ENCODE measurements at places on chromosomes 2 and 18.

DNA sequence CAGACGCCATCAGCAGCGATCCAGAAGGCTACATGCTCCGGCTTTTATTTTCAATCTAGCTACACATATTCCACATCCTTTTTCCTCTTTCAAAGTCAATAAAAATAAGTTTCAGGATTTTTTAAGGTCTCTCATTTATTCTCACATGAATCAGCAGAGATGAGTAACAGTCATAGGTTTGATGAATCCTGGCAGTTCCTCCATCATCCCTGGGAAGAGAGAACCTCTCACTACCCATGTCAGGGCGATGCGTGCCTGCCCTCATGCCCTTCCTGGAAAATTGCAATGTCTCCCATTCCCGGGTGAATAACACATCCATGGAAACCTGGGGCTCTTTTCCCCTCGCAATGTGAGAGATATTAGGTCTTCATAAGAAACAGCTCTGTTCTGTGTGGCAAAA lies 301.1 kb upstream of the SMIM21 start:
- DNase-seq, result no peak

GRCh38 chr2:119741001-119741400 lies 18.7 kb upstream of the PTPN4 start:
- DNase-seq, result no peak

GRCh38 chr2:139354518-139354917 lies 574.3 kb upstream of the NXPH2 start:
- no peak for DNase-seq

- no peak for DNase-seq
These were observed 205.6 kb downstream of the TNS1 start for GRCh38 chr2:217797165-217797564.

- DNase-seq, result no peak
These were observed 116.3 kb upstream of the HAAO start for GRCh38 chr2:42908518-42909200.

GRCh38 chr2:112600634-112601033 lies 16.2 kb downstream of the CHCHD5 start:
- DNase-seq, result no peak

GRCh38 chr2:218954541-218955300 lies 4.7 kb upstream of the CDK5R2 start:
- no peak for DNase-seq

- no peak for DNase-seq
These were observed 16.3 kb downstream of the PCBP1 start for GRCh38 chr2:70103531-70104061.

DNA sequence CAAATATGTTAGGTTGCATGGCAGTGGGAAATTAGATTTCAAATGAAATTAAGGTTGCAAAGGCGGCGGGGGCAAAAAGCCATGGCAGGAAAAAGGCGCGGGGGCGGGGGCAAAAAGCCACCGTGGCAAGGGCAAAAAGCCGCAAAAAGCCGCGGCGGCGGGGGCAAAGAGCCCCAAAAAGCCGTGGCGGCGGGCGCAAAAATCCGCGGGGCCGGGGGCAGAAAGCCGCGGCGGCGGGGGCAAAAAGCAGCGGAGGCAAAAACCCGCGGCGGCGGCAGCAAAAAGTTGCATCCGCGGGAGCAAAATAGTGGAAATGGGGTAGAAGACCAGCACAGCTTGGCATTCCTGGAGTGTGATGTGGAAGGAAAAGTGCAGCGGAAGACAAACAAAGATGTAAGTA lies 417.1 kb downstream of the ANKRD30B start:
- no peak for DNase-seq

DNA sequence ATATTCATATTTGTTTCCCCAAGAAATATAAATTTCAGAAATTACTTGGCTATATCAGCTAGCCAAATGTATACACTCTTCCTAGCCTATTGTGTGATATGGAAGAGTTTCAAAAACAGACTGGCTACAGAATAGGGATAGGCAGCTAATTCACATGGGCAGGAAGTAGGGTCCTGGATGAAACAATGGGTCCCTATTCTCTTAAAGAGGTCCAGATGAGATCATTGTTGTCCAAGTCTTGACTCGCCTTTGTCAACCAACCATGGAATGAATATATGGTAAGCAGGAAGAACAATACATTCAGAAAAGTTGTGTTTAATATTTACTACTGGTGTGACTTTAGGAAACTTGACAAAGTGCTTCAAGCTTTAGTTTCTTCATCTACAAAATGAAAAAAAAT lies 319.9 kb downstream of the NBAS start:
- no peak for DNase-seq

DNA sequence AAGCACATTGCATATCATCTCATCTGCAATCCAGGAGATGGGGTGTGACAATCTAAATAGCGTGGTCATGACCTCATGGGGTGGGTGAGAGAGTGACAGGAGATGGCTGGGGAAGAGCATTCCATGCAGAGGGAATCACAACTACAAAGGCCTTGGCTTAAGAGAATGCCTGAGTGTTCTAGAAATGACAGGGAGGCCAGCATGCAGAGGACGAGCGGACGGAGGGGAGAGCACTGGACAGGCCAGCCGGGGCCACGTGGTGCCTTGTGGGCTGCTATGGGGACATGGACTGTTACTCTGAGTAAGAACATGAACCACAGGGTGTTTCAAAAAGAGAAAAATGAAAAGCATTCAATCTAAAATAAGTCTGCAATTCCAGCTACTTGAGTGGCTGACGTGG lies 117.9 kb upstream of the ODC1 start:
- no peak for DNase-seq

DNA sequence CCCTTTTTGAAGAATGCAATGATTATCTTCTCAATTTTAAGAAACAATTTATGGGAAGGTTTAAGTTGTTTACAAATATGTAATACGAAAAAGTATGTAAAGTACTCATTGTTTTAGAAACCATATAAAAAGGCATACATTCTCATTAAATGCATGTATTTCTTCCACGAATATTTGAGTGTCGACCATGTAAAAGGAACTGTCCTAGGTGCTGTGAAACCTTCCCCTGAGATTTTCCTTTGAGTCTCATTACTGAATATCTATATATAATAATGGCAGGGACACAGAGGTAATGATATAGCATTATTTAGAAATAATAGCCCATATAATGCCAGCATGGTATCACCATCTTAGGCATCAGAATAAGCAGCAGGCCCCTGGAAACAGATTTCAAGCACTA lies 239.3 kb downstream of the ERBB4 start:
- DNase-seq, result no peak

DNA sequence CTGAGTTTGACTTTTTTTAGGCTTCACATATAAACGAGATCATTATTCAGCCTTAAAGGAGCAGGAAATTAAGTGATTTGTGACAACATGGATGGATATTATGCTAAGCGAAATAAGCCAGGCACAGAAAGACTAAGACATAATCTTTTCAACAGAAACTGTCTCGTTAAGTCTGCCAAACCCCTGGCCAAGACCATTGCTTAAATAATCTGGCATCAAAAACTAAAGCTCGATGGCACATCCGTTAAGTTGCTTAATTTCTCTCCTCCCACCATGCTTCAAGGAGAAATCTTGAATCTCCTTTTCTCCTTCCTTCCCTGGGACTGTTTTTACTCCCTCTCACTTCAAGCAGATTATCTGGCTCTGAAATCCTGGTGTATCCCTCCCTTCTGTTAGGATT lies 140.3 kb downstream of the GALNT14 start:
- DNase-seq, result no peak

DNA sequence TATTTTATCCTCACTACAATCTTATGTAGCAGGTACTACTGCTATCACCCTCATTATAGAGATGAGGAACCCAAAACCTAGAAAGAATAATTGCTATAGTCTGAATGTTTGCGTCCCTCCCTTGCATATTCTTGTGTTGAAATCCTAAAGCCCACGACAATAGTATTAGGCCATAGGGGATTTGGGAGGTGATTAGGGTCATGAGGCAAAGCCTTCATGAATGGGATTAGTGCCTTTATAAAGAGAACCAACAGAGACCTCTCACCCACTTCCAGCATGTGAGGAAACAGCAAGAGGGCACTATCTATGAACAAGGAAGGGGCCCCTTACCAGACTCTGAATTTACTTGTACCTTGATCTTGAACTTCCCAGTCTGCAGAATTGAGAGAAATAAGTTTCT lies 500.3 kb upstream of the FAM98A start:
- DNase-seq, result no peak

- no peak for DNase-seq
These were observed 167.8 kb downstream of the BCL11A start for GRCh38 chr2:60385648-60386047.

DNA sequence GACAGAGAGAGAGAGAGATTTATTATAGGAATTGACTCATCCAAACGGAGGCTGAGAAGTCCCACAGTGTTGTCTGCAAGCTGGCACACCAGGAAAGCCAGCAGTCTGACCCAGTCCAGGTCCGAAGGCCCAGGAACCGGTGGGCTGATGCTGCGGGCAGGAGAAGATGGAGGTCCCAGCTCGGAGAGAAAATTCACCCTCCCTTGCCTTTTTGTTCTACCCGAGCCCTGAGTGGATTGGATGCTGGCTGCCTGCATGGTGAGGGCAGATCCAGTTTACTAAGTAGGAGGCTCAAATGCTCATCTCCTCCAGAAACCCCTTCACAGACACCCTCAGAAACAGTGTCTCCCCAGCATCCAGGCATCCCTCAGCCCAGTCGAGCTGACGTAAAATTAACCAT lies 22.2 kb upstream of the STK25 start:
- DNase-seq, result no peak

- DNase-seq, result no peak
These were observed 132.0 kb downstream of the EML6 start for GRCh38 chr2:54855434-54855833.

GRCh38 chr2:134714228-134714627 lies 4.6 kb downstream of the TMEM163 start:
- DNase-seq, result no peak

- no peak for DNase-seq
These were observed 403.5 kb downstream of the SETBP1 start for GRCh38 chr18:45084206-45084605.

- no peak for DNase-seq
These were observed 572.7 kb downstream of the EPHA4 start for GRCh38 chr2:220999356-220999755.

DNA sequence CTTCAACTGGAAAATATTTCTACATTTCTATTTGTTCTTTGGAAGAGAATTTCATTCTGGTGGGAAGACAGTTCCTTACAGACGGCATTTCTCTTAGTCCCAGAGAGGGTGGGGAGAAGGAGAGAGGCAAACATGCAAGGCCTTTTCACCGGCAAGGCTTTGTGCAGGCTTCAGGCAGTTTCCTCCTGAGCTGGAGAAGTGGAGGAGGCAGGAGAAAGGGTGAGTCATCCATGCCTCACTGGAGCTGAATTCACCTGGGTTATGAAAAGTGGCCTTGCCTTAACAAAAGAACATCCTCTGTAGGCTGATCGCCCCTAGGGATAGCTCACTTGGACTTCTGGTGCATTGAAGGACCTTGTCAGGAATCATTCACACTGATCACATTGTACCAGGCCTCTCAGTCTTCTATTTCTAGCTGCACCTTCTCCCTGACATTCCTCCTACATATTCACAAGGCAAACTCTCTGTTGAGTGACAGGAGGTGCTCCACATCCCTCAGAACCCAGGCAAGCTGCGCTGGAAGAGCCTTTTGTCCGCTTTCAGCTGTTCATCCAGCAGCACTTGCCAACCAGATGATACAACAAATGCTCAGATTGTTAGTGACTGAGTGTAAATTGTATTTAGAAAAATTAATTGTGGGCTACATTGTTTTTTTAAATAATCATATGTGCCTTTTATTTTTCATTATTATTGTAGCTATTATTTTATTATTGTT lies 796.1 kb downstream of the DCDC2C start:
- no peak for DNase-seq

DNA sequence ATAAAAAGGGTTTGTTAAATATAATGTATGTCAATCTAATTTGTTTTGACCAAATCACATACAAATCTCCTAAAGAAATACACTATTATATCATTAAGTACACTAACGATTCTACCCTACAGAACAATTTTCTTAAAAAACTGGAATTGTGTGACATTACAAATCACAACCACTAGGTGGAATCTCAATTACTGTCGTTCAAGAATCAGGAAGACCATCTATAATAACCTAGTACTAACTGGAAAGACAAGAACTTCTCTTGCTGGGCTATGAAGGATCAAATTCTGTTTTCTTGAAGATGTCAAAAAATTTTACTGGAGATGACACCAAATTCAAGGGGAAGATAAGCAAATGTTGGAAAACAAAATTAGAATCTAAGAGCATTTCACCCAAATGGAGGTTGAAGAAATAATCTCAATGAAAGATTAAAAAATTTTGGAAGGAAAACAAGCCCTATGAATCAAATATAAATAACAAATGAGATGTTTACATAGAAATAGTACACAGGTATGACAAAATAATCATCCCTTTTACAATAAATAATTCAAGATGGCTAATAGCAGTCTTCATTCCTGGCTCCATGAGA lies 110.9 kb downstream of the STK39 start:
- no peak for DNase-seq

DNA sequence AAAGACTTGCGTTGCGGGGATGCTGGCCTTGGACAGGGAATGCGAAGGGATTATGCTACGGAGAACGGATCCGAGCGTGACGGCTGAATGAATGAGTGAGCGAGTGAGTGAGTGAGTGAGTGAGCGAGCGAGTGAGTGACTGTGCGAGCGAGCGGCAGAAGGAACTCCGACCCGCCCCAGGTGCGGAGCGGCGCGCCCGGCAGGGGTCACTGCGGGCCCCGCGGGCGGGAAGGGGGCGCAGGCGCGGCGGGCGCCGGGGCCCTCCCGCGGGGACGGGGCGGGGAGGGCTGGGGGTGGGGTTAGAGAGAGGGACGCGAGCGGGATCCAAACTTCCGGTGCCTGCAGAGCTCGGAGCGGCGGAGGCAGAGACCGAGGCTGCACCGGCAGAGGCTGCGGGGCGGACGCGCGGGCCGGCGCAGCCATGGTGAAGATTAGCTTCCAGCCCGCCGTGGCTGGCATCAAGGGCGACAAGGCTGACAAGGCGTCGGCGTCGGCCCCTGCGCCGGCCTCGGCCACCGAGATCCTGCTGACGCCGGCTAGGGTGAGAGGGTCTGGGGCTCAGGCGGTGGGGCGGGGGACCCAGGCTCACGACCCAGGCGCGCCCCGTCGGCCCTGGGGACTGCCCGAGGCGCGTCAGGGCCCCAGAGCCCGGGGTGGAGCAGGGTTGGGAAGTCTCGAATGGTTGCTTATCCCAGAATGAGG lies at the start of gene ITM2C:
Gene ITM2C, plus strand, starts transcription at position 338 of the 702 bp plus-strand sequence. Its CDS starts 84 bp downstream, at position 422.
- peak; percentile 88 for DNase-seq

GRCh38 chr18:2508678-2509077 lies 62.6 kb downstream of the METTL4 start:
- DNase-seq, result no peak

DNA sequence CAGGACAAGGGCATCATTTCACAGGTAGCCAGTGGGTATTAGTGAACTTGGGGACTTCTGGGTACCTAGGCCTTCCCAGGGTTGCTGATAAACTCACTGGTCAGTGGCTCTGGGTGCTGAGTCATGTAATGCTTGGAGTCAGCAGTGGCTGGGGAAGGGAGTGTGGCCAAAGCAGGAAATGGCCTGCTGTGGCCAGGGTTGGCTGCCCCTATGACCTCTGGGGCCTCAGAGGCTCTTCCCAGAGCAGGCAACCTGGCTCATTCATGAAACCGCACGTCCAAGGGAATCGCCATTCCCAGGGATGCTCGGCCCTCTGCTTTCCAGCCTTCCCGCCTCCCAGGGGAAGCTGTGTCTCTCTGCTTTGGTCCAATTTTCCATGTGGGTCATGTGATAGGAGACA lies 294.9 kb downstream of the DYSF start:
- no peak for DNase-seq
